DMS153 (cell line): ENCODE measurements at places on chromosomes 4 and X.

DNA sequence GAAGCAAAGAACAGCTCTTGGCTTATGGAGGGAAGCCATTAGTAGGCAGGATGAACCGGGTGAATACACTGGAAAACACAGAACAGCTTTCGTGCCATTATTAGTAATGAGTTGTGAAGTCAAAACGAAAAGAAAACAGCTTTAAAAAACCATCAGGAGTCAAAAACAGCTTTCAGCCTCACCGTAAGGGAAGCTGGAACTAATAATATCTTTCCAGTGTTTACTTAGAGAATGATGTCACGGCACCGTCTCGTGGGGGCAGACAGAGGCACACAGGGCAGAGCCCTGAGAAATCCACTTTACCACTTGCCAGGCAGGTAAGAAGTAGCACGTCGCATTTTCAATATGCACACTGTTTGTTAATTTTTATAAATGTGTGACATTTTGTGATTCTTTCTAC is 37.9 kb upstream of the HMX1 start:
- DNase-seq = no peak

- DNase-seq = no peak
These were observed 50.7 kb upstream of the PRSS48 start for GRCh38 chr4:151226004-151226932.

GRCh38 chr4:79585834-79586233 is 177.8 kb upstream of the GK2 start:
- no peak for DNase-seq

DNA sequence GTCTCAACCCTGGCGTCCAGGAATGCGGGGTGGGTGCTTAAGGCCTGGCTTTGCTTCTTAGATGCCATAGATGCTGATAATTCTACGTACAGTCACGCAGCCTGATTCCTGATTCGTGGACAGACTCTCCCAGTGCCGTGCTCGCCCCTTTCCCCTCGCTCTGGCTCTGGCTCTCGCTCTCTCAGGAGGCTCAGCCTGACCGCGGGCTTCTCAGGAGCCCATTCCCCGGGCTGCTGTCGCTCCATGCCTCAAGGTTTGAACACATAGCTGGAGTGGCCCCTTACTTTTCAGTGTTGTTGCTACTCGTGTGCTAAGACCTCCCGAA is 59.2 kb upstream of the ZC4H2 start:
- no peak for DNase-seq

DNA sequence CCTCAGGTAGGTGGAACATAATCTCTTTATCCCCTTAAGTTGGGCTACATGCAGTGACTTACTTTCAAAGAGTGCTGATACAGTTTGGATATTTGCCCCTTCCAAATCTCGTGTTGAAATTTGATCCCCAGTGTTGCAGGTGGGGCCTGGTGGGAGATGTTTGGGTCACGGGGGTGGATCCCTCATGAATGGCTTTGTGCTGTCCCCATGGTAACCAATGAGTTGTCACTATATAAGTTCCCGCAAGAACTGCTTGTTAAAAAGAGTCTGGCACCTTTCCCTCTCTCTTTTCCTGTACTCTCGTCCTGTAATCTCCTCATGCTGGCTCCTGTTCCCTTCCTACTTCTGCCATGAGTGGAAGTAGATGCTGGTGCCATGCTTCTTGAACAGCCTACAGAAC is 71.3 kb downstream of the GLRA3 start:
- no peak for DNase-seq

DNA sequence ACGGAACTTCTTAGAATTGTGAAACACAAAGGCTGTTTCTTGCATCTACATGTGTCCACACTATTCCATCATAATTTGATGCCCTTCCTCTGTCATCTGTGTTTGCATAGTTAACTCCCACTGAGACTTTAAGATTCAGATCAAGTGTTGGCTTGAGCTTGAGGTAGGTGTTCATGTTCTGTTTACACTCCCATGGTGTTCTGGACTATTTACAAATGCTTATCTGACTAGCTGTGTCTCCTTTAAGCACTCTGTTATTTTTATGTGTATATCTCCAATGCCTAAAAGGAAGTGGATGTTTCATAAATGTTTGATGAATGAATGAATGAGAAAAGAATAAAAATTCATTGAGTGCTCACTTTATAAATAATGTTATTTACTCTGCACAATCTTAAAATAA is 622.7 kb downstream of the RAB28 start:
- DNase-seq = no peak

GRCh38 chrX:29547877-29548276 is 667.5 kb upstream of the MAGEB2 start:
- no peak for DNase-seq

- DNase-seq = no peak
These were observed 530.8 kb downstream of the GRXCR1 start for GRCh38 chr4:43423276-43423675.
